ENCODE measurements at places on chromosomes 13 and 19.

DNA sequence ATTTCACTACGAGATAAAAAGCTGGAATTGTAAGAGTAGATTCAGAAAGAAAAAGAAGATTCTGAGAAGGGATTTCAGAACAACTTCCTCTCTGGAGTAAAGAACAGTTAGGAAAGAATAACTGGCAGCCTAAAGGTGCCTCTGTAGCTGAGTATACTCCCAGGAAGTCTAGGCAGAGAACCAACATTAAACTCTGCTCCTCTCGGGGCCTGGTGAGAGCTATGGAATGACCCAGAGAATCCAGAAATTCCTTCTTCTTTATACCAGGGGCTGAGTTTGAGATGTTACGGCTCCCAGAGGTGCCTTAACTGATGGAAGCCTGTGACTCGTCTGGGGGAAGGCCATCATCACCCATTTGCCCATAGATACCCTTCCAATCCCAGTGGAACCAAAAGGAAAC is 39.1 kb downstream of the FAM216B start:
- DNase-seq: no peak

- DNase-seq: no peak
These were observed 12.1 kb upstream of the CEACAM16 start for GRCh38 chr19:44686896-44687295.

DNA sequence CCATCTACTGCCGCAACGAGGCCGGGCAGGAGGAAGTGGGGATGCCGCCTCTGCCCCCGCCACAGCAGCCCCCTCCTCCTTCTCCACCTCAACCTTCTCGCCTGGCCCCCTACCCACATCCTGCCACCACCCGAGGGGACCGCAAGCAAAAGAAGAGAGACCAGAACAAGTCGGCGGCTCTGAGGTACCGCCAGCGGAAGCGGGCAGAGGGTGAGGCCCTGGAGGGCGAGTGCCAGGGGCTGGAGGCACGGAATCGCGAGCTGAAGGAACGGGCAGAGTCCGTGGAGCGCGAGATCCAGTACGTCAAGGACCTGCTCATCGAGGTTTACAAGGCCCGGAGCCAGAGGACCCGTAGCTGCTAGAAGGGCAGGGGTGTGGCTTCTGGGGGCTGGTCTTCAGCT is 3.4 kb upstream of the NUP62 start:
- DNase-seq: no peak

DNA sequence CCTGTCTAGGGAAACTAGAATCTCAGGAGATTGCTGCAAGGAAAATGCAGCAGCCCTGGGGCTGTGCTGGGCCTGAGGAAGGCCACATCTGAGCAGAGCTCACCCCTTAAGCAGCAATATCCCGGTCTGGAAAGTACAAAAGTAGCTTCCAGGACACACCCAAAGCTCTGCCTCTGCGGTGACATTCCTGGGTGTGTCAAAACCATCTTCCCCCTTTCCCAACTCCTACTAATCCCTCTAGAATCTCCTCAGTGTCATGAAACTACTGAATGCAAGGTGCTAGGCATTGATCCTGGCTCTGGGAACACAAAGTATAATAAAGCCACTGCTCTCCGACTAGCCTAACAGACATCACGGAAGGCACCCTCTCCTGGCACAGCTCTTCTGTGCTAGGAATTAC is 5.0 kb downstream of the PBX4 start:
- DNase-seq: no peak

DNA sequence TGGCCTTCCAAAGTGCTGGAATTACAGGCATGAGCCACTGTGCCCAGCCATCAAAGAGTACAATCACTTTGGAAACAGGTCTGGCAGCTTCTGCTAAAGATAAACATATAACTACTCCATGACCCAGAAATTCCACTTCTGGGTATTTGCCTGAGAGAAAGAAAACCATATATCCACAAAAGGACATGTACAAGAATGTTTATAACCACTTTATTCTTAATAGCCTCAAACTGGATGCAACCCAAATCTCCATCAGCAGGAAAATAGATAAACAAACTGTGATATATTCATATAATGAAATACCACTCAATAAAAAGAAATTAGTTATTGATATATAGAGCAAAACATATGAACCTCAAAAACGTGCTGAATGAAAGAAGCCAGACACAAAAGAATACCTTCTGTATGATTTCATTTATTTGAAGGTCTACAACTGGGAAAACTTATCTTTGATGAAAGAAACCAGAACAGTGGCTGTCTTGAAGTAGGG is 40.5 kb downstream of the TEX26 start:
- DNase-seq: no peak

DNA sequence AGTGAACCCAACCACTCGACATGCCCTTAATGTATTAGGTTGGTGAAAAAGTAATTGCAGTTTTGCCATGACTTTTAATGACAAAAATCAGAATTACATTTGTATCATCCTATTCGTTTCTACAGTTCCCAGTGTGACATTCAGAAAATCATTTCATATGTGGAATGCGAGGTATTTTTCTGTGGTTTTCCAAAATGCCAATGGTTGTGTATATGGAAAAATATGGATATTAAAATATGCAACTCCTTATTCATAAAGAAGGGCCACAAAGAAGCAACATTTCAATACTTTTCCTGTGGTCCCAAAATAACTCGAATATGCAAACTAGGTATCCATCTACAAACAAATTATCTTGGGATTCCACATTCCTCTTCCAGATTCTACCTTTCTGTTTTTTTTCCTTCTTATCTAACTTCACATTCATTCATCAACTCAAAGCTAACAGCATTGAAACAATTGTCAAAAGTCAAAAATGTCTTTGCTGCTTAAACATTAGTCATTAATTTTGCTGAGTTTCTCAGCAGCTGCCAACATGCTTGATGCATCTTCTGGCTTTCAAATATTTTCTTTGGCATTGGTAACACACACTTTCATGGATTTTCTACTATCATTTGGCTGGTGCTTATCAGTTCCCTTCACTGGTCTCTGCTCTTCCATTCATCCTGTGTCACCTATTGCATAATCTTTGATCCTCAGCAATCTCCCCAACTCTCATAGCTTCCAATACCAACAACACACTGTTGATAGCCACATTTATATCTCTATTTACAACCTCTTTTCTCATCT is 1445.4 kb downstream of the EFNB2 start:
- no peak for DNase-seq

DNA sequence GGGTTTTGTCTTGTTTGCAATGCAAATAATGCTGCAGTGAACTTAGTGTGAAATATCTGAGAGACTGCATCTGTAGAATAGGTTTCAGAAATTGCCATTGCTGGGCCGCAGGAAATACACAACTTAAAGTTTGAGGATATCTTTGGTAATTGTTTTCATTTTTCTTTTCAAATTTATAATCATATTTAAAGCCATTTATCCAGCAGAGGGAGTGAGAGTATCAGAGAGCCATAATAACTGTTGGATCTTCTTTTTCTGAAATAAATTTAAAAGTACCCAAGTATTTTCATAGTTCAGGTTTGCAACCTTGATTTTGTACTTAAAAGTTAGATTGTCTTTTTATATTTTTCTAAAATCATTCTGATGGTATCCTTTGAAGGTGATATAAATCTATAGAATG is 99.4 kb downstream of the ZMYM2 start:
- DNase-seq: no peak

- DNase-seq: no peak
These were observed 10.7 kb downstream of the EPSTI1 start for GRCh38 chr13:42981317-42981716.

DNA sequence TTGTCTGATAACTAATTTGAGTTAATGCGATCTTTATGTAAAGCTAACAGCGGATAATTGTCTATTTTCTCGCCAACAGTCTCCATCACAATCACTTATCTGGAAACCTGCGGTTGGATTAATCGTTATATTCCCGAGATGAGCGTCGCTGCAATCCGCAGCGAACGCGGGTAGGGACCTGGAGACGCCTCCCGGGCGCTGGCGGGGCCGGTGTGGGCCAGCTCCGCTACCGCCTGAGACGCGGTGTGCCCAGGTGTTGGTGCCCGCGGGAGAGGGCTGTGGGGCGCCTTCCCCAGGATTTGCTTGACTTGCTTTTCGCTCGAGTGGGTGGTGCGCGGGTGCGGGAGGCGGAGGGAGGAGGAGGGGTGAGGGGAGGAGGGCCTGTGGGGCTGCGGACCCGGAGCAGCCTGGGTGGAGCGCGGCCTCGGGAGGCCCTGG is 38.3 kb downstream of the SOX1 start:
- no peak for DNase-seq

GRCh38 chr19:42042455-42043170 is 27.4 kb downstream of the GRIK5 start:
- no peak for DNase-seq

GRCh38 chr13:108168929-108169328 is 46.4 kb downstream of the LIG4 start:
- no peak for DNase-seq

GRCh38 chr19:37930416-37930815 is 23.4 kb downstream of the SIPA1L3 start:
- no peak for DNase-seq

DNA sequence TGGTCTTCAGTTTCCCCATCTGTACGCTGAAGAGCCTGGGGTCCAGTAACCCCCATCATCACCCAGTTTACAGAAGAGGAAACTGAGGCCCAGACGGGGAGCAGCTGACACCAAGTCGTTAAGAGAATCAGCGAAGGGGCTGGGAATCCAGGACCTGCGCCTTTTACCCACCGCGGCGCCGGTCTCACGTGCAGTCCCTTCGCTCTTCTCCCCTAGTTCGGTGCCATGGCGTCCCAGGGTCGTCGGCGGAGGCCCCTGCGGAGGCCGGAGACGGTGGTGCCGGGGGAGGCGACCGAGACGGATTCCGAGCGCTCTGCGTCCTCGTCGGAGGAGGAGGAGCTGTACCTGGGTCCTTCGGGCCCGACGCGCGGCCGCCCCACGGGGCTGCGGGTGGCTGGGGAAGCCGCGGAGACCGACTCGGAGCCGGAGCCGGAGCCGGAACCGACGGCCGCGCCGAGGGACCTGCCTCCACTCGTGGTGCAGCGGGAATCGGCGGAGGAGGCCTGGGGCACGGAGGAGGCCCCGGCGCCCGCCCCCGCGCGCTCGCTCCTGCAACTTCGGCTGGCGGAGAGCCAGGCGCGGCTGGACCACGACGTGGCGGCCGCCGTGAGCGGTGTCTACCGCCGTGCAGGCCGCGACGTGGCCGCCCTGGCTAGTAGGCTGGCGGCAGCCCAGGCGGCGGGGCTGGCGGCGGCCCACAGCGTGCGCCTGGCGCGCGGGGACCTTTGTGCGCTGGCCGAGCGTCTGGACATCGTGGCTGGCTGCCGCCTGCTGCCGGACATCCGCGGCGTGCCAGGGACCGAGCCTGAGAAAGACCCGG is 698 bp downstream of the BLOC1S3 start:
- no peak for DNase-seq

DNA sequence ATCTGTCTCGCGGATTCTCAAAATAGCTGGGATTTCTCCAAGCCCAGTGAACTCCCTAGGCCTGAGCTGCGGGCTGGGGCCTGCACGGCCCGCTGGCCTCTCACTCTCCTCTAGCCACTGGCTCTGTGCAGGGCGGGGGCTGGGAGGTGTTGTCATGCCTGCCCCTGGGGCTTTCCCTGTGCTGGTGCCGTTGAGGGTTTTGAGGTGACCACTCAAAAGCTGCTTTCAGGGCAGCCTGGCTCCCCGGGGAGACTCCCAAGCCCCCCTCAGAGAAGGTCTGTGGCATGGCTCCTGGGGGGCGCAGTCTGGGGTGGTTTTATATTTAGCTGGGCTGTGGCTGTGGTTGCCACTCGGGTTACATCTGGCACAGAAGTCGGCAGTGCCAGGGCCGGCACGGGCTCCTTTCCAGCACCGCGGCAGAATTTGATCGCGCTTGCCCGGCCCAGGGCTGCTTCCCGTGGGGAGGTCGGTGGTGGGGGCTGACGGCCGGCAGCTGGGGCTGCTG is 10.0 kb downstream of the NDUFB7 start:
- DNase-seq: no peak

- DNase-seq: no peak
These were observed 47.4 kb downstream of the TNFRSF19 start for GRCh38 chr13:23617551-23618024.

GRCh38 chr19:46471116-46471733 is at the start of gene PNMA8A:
Gene PNMA8A (minus strand): TSS chr19:46471563. CDS start chr19:46471035, 528 bp downstream.
- DNase-seq: no peak

DNA sequence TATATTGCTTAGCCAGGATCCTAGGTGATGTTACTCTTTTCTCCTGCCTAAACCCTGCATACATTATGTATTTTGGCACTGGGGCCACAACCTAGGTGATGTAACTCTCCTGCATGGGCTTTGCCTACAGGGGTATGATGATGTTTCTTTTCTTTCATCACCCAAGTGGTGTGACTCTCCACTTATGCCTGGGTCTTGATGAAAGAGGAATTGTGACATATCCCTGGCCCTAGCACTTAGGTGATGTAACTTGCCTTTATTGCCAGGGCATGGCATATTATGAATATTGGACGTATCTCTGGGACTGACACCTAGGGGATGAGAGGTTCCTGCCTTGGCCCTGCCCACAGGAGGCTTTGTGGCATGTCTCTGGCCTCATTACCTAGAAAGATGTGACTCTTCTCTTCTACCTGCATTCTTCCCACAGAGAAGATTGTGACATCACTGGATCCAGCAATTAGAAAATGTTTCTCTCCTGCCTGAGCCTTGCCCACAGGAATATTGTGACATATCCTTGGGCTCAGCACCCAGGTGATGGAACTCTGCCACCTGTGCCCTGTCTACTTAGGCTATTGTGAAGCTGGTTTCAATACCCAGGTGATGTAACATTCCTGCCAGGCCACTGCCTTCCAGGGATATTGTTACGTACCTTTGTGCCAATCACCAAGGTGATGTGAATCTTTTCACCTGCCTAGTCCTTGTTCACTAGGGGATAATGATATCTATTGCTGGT is 27.3 kb upstream of the ZNF254 start:
- no peak for DNase-seq

DNA sequence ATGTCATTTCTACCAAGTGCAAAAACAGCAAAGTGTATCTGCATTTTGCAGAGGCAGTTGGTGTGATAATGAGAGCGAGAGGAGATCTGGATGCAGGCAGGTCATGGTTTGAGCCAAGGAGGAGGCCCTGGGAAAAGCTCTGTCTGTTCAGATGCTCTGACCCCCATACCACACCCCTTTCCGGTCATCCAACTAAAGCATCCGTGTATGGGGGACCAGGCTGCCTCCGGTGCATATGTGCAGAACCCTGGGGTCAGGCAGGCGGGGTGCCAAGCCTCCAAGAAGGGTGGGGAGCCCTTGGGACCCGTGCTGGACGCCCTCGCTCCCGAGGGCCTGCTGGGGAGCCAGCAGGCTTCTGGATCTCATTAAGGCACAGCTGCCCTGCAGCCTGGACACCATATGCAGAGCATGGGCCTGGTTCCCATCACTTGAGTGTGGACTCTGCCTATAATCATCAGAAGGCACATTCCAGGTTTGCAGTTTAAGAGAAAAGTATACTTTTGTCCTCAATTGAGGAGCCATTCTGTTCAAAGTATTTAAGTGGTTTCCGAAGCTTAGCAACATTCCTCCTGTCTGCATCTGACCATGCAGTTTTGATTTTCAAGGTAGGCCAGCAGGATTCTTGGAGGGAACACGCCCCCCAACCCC is 56.1 kb downstream of the ALOX5AP start:
- no peak for DNase-seq
